ENCODE measurements at places on chromosomes 12 and 14.

DNA sequence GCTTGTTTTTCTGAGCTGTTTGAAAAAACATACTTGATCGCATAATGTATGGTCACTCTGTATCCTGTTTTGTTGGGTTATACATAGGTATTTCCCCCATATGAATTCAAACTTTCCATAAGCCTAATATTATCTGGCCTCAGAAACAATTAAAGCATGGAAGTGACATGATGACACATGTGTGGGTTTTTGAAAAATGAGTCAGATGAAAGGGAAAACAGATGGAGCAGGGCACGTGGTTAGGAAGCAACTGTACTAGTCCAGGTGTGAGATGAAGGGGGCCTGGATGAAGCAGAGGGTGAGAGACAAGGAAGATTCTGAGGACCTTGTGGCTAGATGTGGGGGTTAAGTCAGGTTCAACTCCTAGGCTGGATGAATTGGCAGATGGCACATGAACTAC, 92.7 kb upstream of the DNM1L start:
- DNase-seq = no peak

DNA sequence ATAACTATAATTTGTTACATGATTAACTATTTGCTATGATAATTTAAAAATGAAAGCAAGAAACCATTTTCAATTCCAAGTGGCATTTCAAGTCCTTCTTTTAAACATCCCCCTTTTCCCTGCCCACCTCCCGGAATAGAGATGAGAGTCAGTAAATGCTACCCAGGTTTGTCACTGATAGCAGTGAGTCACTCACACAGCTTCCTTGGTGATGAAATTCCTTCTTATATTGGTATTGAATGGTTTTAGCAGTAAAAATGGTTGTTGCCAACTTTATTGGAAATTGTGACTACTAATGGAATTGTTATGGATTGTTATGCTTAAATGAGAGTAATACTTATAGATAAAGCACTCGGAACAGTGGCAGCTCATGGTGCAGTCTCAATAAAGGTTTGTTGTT, 90.5 kb downstream of the PPM1A start:
- no peak for DNase-seq

GRCh38 chr14:97916100-97916499, 1118.9 kb downstream of the VRK1 start:
- DNase-seq = no peak

- DNase-seq = no peak
Observed at GRCh38 chr14:59435987-59436386, 29.2 kb downstream of the GPR135 start.

GRCh38 chr14:76761960-76762410, 717 bp downstream of the VASH1 start:
- no peak for DNase-seq

- no peak for DNase-seq
Observed at GRCh38 chr12:112164011-112164660, 38.8 kb downstream of the TRAFD1 start.

DNA sequence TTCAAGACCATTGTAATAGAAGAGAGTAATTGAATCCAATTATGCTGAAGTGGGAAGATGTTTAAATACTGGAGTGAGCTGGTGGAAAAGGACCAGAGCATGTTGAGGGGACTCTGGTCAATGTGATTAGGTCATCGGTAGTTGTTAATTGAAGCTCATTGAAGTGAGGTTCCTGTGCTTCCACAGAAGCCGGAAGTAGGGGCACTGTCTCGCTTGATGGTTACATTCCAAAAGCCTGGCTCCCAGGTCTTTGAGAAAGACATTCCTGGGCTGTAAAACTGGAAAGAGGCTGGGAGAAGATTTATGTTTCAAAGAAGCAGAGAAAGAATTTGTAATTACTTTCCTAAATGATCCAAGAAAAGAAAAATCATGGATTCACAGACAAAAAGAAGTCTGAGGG, 12.3 kb upstream of the CLECL1 start:
- DNase-seq = no peak

DNA sequence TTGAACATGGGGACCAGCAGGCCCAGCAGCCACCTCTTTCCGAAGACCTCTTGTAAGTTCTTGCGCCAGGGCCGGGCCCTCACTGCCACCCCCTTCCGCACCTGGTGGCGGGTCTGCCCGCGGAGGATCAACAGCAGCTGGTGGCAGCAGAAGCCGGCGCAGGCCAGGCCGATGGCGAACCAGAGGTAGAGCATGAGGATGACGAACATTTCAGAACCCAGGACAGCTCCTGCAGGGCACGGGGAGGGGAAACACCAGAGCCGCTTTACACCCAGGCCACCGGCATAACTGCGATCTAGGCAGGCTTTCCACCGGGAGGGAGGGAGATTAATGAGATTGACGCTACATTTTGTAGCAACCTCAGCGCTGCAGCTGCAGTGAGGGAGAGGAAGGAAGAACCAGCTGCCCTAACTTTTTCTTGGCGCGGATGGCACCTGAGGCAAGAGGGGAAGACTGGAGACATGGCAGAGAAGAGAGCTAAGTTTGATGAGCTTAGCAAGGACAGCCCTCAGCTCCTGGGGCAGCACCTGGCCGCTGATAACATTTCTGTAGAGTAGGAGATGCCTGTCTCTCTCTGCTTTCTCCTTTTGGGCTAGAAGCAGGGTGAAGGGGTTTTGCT, 7.8 kb downstream of the ZDHHC22 start:
- no peak for DNase-seq

- DNase-seq = peak; percentile 93
Observed at GRCh38 chr12:31749024-31749704, 20.3 kb upstream of the AMN1 start.

GRCh38 chr14:89621791-89622638, 205.0 kb upstream of the FOXN3 start:
- DNase-seq = no peak

DNA sequence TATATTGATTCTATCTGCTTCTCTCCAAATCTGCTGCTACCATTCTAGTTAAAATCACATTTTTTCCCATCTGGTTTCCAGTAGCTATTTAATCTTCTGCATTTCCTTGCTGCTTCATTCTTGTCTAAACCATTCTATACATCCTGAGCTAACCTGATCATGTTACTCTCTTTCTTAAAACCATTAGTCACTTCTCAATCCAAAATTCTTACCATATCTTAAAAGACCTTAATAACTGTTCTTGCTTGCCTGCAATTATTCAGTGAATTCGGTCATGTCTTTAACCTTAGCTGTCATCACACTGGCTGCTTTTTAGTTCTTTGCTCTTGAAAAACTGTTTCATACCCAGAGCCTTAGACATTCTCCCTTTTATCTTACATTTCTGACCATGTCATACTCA, 56.4 kb upstream of the PZP start:
- DNase-seq = no peak

DNA sequence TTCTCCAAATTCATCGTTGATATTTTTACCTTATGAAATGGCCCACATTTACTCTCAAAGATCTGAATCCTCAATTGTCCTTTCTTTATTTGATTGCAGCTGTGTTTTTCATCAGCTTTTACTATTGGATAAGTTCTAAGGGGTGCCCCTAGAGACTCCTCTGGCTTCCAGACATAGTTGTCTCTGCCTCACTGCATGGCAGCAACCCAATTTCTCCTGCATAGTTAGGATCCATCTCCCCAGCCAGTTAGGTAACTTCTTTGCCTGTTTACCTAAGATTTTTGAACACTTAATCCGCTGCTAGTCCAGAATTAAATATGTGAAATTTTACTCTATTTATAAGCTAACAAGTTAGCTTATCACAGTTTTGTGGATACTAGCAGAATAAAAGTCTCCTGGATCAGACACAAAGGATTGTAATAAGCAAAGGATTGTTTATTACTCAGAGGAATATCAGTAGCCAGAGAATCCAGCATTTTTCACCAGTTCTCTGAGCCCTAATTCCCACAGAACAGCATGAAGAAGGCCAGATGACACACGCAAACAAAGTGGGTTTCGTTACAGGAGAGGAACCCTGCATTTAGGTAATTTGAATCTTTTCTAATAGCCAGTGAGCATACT, 101.1 kb downstream of the BBS10 start:
- no peak for DNase-seq

DNA sequence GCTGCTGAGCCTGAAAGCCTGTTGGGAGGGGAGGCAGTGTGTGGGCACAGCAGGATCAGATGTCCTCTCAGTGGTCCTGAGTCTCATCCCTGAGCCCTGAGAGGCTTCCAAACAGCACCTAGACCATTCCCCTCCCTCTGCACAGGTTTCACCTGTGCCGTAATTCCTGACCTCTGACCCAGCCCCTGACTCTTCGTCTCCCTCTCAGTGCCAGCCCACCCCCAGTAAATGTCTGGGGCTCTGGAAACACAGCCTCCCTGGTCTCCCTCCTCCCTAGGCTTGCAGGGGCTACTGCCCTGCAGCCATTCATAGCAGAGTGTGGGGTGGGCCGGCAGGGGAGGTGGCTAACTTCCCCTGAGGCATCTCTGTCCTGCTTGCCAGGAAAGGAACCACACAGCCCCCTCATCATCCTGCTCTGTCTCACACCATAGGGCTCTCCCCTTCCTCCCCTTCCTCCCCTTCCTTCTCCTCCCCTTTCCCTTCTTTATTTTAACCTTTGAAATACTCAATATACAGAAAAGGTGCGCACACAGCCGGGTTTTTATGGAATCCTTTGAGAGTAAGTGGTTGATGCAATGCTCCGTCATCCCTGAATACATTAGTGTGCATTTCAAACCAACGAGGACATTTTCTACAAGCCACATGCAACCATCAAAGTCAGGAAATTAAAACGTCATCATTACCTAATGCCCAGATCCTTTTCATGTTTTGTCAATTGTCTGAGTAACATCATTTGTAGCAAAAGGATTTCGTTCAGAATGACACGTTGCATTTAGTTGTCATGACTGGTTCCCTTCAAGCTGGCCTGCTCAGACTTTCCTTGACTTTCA, 67.0 kb downstream of the PRMT8 start:
- no peak for DNase-seq

GRCh38 chr12:87848248-87848868, 180.8 kb downstream of the C12orf50 start:
- peak; percentile 17 for DNase-seq
